ENCODE measurements at places on chromosomes 7 and 10. TPM values are rescaled to one million over a fixed set of nuclear protein-coding genes. Genes with fewer than 3 reads are reported as not detected.

Gene AKR1B15
- total RNA-seq = not detected

DNA sequence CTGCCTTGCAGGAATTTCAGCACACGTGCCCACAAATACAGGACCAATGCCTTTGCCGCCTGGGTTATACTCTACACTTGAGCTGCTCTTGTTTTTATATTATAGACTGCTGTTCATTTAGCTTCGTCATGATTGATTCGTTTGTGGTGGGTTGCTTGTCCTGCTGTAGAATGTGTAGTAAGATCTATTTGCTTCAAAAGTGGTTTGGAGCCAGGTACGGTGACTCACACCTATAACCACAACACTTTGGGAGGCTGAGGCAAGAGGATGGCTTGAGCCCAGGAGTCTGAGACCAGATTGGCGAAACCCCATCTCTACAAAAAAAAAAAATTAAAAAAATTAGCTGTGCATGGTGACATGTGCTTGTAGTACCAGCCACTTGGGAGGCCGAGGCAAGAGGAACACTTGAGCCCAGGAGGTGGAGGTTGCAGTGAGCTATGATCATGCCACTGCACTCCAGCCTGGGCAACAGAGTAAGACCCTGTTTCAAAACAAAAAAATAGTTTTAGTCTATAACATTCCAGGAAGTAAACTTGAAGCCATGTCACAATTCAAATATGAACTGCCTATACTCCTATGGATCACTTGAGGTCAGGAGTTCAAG, 9.0 kb upstream of the RHBDD2 start:
- DNase-seq = no peak

Gene PDE1C
- total RNA-seq = under 0.01 TPM

DNA sequence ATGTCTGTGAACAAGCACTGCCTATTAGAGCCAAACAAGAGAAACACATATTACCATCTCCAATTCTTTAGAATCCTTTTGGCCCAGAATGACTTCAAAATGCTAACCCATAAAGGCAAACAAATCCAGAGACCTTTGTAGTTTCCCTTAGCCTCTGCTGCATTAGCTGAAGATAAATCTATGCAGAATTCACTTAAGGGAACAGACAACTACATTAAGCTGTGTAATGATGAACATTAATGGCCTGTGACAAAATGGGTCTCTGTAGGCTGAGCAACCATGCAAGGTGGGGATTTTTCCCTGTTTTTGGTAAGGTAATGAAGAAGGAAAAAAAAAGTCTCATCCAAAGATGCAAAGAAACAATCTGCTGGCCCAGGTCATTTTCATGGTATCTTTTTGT, 411.6 kb downstream of the EXOC4 start:
- DNase-seq = no peak

GRCh38 chr7:106603346-106603745, 57.6 kb downstream of the CCDC71L start:
- no peak for DNase-seq

Gene FBXO24
- 0.20 TPM for total RNA-seq

GRCh38 chr10:14731875-14732512, 42.7 kb downstream of the FAM107B start:
- no peak for DNase-seq

GRCh38 chr10:114445332-114445731, 41.0 kb upstream of the AFAP1L2 start:
- DNase-seq = no peak

All from lung microvascular endothelial cell (primary cell).